CD4-positive, alpha-beta T cell treated with Interleukin-21 for 1 hour (primary cell): ENCODE measurements at places on chromosomes 3 and 15.

DNA sequence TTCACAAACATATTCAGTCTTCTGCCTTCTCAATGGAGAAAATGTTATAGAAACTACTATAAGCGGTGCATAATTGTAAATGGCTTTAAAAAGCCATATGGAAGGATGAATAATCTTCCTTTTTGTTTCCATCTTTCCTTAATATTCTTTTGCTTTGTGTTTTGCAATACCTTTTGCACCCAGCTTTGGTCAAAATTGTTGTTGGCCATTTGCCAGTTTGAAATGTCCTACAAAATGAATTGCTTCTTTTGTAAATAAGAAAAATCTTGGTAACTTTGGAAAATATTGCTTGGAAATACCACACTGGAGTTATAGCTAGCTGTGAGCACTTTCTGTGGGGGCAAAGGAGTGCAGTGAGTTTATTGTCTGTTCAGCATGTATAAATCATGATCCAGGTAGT, 93.5 kb upstream of the NR2F2 start:
- DNase-seq = no peak

DNA sequence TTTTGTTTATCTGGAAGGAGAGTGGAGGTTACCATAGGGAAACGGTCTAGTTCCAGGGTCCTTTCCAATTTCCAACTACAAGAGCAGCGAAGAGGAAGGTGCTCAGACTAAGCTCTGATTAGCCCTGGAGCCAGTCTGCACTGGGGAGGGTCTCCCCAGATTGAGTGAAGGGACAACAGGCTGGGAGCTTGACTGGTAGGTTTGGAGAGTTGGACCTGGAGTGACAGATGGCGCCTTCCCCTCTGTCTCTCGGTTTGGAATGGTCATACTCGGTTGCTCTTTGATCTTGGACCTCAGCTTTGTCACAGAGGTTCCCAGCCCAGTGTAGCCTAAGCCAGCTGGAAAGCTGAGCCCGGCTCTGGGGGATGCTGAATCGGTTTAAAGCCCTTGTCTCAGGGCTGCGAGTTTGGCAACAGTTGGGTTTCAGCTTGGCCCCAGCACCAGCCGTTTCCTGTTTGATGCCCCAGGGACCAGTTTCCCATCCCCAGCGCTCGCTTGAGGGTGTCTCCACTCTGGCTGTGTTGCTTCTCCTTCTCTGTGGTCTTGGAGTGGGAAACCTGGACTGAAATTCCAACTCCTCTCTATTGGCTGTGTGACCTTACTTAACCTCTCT, 53.1 kb upstream of the ULK4 start:
- DNase-seq = no peak

DNA sequence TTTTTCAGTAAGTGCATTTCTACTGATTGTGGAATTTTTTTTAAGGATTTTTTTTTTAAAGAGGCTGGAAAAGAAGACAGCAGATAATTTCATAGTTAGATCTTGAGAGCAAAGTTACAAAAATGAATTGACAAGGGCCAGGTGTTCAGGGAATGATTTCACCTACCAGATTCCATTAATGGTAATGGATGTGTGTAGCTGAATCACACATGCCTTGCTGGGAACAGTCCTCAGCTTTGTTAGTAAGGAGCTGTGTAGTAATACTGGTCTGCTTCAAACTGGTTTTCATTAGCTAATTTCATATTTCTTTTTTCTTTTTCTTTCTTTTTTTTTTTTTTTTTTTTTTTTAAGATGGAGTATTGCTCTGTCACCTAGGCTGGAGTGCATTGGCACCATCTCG, 16.0 kb downstream of the NR1D2 start:
- DNase-seq = no peak

DNA sequence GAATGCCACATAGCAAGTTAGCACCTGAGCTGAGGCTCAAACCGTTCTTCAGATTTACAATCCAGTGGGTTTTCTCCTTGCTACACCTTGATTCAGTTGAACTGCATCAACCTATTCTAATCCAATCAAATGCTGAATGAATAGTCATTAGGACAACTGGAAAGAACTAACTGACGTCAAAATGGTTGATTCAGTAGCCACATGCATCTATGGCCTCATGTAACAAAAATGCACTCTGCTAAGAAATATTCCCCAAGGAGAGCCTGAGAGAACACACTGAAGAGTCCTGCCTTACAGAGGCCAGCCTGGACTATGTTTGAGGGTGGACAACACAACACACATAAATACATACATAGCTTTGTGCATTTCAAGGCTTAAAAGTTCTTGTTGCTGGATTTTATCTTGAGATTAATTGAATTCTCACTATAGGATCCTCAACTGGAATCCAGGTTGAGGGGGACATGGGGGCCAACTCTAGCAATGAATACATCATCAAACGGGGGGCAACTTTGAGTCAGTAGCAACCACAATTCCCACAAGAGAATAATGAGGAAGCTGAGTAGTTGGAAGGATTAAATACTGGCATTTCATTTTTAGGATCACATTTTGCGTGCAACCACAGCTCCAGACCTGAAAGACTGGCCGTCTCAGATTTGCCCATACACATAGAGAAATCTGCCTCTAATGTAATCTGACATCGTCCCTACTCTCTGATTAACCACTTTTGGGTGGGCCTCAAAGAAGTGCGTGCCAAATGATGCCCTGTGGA, 280.2 kb upstream of the ICE2 start:
- DNase-seq = no peak

GRCh38 chr3:27613846-27614500, 108.2 kb downstream of the EOMES start:
- DNase-seq = no peak

- no peak for DNase-seq
Measured at GRCh38 chr3:128914966-128915645, 35.7 kb downstream of the ACAD9 start.

DNA sequence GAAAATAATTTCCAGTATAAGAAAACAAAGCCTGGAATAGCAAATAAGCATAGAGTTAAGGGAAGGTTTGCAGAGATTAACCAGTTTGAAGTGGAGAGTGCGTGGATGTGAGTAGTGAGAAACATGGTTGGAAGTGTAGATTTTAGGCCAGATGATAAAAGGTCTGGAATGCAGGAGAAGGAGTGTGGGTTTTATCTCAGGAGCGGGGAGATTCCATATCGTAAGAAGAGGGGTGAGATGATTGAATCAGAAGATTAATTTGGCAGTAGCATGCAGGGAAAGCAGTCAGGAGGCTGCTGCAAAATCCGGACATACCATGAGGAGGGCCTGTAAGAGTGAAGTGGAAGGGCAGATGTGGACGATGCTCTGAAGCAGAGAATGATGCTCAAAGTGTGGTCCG, 13.7 kb downstream of the PPARG start:
- no peak for DNase-seq

- DNase-seq = no peak
Measured at GRCh38 chr3:31166249-31166885, 271.9 kb upstream of the GADL1 start.

DNA sequence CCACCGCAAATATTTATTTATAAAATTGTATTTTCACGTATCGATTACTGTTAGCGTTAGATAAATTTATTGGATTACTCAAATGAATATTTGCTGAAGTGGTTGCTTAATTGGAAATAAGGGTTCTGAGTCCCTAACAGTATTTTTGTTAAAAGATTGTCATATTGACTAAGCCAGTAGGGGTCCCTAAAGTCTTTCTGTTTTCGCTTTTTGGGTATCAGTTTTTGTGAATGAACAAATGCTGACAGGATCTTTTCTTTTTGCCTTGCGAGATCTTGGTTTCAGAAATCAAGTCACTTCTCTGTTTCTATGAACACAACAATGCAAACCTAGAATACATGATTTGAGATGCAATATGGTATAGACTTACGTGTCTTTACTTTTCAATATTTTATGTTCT, 7.1 kb downstream of the RAD51 start:
- DNase-seq = peak; percentile 57

DNA sequence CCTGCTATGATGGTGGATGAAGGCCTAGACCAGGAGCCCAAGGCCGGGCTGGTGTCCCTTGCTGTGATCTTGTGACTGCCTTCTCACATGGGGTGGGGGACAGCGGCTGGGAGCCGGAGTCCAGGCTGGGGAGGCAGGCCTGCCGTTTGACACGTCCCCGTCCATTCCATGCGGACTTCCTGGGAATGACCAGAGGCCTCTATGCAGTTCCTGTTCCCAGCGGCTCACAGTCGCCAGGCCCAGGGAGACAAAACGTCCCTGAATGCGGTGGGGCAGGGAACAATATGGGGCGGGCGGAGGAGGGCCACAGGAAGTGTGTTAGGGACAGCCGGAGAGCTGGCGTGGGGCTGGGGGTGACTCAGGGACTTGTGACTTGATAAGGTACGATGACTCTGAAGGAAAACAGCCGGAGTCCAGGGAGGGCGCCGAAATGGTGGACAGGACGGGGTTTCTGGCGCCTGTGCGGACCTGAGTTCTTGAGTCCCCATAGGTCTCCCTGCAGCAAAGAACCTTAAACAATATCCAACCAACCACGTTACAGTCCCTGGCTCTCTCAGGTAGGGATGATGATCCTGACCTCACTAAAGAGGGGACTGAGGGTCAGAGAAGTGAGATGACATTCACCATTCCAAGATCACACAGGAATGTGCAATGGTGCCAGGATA, 40.5 kb upstream of the SMAD6 start:
- DNase-seq = no peak

DNA sequence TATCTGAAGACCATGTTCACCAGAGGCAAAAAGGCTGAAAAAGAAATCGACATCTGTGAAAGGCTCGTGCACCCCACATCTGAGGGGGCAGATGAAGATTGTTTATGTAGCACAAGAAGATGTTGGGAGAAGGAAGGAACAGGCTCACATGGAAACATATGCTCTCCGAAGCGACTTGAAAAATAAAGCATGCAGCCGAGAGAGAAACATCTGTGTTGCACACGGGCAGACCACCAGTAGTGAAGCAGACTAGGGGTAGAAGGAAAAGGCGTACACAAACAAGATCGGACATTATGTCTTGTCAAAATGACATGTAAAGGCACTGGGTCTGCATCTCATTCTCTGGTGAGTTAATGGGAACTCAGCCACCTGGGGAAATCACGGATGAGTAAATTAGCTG, 356.5 kb downstream of the ZIC4 start:
- DNase-seq = no peak

DNA sequence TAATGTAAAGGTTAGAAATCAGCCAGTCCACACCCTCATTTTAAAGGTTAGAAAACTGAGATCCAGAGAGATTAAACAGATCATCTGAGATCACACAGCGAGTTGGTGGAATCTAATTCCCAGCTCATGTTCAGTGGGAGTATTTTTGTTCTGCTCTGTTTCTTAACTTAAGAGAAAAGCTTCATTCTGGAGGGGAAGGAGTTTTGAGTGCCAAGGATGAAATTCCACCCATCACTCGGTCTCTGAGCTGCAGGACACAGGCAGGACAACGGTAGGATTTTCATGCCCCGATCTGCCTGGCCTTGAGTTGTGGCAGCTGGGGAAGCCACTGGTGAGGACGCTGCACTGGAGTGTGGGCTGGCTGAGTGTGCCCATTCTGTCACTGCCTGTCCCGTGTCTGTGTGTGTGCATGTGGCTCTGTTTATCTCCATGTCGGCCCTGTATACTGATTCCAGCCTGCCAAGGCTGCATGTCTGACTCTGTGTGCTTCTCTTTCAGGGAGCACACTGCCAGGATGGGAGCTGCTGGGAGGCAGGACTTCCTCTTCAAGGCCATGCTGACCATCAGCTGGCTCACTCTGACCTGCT, 94.3 kb downstream of the CEMIP start:
- DNase-seq = no peak

DNA sequence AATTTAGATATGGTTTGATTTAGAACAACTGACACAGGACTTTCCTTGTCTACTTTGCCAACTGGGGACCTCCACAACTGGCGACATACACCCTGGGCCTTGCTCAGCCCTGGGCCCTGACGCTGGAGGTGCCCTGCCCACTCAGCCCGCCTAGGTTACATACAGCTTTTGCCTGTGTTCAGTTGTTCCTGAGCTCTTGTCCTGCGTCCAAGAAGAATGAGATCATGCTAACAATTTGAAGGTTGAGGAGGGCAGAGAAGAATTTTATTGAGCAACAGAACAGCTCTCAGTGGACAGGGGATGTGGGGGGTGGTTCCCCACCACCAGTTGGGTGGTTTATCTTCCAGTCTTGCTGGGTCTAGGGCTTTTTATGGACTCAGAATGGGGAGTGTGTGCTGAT, 67.9 kb downstream of the IQCH start:
- no peak for DNase-seq

DNA sequence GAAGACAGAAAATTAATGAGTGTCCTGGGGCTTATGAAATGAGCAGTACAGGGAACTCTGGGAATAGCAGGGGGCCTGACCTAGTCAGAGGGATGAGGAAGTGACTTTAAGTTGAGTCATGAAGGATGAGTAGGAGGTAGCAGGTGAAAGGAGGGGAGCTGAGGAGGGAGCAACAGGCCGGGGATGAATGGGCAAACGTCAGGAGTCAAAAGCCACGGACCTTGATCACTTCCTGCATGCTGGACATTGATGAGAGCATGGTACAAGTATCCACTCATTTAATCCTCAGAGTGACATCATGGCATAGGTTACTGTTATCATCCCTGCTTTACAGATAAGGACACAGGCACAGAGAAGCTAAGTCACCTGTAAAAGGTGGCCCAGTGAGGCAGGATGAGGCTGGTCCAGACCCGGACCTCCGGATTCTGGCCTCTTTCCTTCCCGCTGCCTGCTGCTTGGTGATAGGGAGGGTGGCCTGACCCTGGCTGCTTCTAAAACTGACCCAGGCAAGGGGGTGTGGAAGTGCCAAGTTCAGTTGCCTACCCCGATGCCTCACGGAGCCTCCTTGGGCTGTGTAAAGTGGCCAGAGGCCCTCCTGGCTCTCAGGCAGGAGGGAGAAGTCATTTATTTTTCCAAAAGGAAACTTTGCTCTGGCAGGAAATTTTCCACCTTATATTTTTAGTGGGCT, 7.6 kb downstream of the CORO2B start:
- DNase-seq = no peak

DNA sequence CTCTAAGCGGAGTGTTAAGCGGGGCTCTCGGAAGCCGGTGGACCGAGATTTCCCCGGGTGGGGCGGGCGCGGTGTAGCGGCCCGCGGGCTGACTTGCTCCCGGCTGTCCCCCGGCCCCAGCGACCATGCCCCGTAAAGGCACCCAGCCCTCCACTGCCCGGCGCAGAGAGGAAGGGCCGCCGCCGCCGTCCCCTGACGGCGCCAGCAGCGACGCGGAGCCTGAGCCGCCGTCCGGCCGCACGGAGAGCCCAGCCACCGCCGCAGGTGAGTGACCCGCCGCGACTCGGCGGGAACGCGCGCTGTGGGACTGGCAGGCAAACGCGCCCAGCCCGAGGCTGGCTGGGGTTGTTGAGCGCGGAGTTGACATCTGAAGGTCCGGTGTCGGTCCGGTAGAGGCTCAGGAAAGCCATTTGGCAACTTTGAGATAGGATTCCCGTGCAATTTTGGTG, 1.3 kb downstream of the SMC4 start:
- peak; percentile 24 for DNase-seq

GRCh38 chr3:14139771-14140170, 14.9 kb downstream of the TMEM43 start:
- DNase-seq = no peak

- no peak for DNase-seq
Measured at GRCh38 chr3:87550892-87551291, 274.5 kb upstream of the POU1F1 start.

DNA sequence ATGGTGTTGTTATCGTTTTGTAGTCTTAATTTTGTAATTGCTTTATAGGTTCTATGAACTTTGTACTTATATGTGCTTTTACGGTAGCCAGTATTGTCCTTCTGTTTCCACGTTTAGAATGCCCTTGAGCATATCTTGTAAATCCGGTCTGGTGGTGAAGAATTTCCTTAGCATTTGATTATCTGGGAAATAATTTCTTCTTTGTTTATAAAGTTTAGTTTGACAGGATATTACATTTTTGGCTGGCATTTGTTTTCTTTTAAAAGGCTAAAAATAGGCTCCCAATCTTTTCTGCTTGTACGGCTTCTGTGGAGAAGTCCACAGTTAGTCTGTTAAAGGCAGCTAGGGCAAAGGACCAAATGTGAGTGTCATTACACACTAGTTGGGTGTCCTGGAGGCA, 36.7 kb downstream of the SPESP1 start:
- no peak for DNase-seq
